Posterior cingulate gyrus (tissue), 11 donors: ENCODE measurements at places on chromosomes 3 and 15.

- peak; percentile 88 for DNase-seq
These were observed 40.8 kb downstream of the KAT2B start for GRCh38 chr3:20080956-20081554.

GRCh38 chr3:15976524-15976923 is 178.7 kb upstream of the ANKRD28 start:
- DNase-seq = no peak

GRCh38 chr15:45572617-45573016 is 14.6 kb upstream of the BLOC1S6 start:
- DNase-seq = no peak

DNA sequence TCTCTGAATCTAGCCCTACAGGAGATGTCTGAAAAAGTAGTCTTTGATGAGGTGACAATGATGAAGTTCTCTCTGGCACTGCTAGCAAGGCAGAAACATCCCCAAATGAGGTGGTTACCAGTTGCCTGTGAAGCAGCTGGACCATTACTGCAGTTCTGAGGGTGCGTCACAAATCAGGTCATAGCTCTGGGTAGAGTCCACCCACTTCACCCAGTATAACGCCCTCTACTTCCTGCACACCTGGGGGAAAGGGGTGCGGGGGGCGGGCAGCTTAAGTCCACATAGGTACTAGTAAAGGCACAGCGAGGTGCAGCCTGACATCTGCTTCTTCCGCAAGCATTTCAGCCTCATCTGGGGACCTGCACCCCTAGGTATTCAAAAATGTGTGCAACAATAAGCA is 13.4 kb upstream of the SATB1 start:
- no peak for DNase-seq

DNA sequence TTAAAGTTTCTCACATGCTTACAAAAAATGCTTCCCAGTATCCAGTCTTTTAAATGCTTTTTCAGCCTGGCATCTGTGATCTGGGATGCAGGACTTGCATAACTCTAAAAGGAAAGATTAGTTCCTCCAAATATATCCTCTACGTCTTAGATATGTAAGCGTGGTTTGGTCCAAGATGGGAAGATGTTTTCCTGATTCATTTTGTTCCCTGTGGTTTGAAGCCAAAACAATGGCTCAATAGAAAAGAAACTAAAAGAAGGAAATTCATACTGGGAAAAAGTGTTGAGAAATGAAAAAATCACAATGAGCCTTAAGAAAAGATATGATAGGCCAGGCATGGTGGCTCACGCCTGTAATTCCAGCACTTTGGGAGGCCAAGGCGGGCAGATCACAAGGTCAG is 1002.8 kb downstream of the NAALADL2 start:
- no peak for DNase-seq

DNA sequence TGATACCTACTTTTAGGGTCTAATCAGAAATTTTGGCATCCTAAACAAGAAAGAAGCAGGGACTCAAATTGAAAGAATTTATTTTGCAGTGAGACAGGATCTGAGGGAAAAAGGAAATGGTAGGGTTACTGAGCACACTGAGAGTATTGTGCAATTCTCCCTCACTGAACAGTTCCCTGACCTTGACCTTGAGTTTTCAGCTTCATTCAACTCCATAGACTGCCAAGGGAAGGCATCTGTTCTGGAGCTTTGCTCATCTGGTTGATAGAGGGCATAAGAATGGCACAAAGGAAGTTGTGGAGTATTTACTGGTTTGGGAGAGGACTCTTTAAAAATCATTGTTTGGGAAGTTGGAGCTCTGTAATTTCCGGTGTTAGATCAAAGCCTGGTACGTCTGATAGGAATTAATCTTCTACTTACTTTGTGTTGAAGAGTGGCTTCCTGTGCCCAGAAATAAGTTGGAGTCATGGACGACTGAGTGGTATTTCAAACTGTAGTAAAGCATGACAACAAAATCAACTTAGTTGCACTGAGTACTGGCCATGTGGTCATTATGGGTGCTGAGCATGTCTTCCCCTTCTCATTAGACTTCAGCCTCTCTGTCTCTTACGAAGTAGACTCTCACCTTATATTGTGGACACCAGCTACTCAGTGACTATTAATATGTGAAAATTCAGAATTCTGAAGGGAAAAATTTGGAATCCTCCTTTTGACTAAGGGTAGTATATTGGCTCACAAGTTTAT is 40.8 kb downstream of the CLDN1 start:
- DNase-seq = no peak

- DNase-seq = peak; percentile 77
These were observed 12.4 kb downstream of the CIB1 start for GRCh38 chr15:90221246-90221900.

DNA sequence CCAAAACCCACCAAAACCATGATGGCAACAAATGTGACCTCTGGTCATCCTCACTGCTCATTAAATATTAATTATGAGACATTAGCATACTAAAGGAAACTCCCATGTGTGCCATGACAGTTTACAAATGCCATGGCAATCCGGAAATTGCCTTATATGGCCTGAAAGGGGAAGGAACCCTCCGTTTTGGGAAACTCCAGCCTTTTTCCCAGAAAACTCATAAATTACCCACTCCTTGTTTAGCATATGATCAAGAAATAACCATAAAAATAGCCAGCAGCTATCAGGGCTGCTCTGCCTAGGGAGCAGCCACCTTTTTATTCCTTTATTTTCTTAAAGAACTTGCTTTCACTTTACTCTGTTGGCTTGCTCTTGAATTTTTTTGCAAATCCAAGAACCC is 992.7 kb downstream of the NTRK3 start:
- DNase-seq = no peak

DNA sequence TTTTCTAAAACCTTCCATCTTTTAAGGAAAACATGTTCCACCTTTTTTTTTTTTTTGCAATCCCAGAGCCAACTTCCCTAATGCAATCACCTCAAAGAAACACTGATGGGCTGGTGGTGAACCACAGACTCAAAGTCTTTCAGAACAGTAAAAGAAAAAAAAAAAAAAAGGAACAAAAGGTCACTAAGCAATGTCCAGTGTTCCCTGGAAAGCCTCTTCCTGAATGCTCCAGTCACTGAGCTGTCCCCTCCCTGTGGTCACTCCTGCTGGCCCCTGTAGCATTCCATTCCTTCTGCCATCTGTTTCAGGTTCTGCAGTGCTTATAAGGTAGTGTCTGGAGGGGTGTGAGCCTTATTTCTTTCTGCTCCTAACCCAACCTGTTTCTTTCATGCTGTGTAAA is 53.3 kb downstream of the AAGAB start:
- no peak for DNase-seq

GRCh38 chr15:66963710-66964109 is 101.7 kb upstream of the SMAD3 start:
- no peak for DNase-seq

DNA sequence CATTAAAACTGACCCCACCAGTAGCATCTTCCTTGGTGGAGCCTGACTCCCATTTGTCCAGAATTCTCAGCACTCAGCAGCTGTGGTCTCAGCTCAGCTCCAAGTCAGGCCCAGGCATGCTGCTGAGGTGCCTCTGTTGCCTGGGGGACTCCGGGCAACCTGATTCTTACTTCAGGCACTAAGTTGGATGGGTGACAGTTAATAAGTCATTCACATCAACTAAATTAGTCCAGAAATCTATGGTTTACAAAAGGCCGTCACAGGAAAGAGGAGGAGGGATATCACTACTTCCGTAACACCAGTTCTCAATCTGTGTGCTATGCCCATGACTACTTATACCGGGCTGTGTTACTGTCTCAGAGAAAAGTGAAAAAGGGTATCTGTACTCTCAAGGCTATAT is 310.2 kb downstream of the SATB1 start:
- DNase-seq = no peak

DNA sequence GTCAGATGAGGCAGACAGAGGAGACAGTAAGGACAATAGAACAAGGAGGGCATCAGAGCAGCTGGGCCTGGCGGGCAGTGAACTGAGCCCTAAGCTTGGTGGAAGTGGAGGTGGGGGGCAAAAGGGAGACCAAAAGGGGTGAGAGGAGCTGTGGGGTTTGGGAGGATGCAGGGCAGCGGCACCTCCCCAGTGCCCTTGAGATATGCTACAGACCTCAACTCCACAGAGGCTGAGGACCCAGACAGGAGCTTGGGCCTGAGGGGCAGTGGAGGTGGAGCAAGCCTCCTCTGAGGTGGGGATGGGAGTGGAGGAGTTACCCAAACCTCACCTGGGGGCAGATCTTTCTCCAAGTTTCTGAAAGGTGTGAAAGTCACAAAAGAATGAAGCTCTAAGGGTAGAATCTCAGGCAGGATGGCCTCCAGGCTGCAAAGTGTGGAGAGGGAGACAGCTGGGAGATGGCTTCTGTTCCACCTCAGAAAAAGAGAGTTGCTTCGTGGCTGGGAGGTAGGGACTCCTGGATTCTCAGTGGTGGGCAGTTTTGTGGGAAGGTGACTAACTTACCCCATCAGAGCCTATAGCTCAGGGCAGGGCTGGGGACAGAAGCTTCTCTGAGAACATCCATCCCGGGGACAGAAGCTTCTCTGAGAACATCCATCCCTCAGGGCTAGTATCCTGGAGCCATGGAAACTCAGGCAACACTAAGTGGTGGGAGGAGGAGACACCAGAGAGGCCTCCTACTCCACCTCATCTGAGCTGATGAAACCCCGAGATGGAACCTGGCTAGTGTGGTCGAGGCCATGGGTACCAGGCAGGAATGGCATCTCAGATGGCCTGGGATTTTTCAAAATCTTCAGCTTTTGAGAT is 2.3 kb upstream of the CLK3 start:
- no peak for DNase-seq

DNA sequence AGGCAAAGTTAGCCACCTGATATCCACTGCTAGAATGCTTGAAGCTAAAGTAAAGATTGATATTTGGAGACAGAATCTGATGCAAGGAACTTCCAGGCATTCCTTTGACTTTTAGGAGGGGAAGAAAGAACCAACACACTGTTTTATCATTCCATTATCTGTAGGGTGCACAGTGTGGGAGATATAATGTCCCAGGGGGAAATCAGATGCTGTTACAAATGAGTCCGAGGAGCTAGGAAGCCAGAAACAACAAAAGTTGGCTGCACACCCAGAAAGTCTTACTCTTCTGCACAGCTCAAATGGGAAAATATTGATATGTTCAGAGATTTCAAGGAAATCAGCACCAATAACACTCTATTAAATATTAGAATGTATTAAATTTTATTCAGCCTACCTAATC is 113.6 kb upstream of the ROBO1 start:
- DNase-seq = no peak

DNA sequence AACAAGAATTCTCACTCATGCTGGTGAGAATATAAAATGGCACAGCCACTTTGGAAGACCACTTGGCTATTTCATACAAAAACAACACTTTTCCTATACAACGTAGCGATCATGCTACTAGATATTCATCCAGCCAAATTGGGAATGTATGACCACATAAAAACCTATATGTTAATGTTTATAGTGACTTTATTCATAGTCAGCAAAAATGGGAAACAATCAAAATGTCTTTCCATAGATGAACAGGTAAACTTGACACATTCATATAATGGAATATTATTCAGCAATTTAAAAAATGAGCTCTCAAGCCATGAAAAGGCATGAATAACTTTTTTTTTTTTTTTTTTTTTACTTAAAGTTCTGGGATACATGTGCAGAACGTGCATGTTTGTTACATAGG is 445.2 kb downstream of the ZBBX start:
- DNase-seq = no peak

GRCh38 chr15:100757661-100758060 is 122.0 kb upstream of the ALDH1A3 start:
- DNase-seq = no peak

DNA sequence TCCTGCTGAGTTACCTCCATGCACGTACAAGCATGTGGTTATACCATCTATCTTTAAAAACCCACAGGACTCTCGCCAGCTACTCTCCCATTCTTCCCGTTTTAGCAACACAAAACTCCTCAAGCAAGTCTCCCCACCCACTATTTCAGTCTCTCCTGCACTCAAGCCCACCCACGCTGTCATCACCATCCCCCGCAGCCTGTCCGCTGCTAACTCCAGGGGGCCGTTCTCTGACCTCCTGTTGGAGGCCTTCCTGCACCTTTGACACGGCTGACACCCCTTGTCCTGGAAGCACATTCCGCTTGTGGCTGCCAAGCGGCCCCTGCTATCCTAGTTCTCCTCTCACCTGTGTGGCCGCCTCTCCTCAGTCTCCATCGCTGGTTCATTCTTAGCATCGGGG is 7.5 kb upstream of the PCSK6 start:
- DNase-seq = no peak

GRCh38 chr3:45545476-45545875 is 49.1 kb upstream of the LIMD1 start:
- DNase-seq = peak; percentile 75

DNA sequence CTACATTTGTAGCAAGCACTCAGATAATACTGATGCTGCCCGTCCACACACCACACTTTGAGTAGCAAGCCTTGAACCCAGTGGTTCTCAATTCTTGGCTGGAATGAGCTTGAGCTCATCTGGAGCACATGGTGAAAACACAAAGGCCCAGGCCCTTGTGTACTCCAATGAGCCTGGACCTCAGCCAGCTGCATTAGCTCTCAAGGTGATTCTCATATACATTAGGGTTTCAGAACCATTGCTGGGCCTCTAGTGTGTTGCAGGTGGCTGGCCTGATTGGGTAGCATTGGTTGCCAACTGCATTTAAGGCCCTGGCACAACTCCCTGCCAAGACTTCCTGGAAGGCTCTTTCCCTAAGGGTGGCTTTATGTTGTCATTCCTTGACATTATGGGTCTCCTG is 23.4 kb upstream of the ZFAND6 start:
- no peak for DNase-seq

GRCh38 chr3:18054625-18055024 is 312.2 kb upstream of the TBC1D5 start:
- no peak for DNase-seq

DNA sequence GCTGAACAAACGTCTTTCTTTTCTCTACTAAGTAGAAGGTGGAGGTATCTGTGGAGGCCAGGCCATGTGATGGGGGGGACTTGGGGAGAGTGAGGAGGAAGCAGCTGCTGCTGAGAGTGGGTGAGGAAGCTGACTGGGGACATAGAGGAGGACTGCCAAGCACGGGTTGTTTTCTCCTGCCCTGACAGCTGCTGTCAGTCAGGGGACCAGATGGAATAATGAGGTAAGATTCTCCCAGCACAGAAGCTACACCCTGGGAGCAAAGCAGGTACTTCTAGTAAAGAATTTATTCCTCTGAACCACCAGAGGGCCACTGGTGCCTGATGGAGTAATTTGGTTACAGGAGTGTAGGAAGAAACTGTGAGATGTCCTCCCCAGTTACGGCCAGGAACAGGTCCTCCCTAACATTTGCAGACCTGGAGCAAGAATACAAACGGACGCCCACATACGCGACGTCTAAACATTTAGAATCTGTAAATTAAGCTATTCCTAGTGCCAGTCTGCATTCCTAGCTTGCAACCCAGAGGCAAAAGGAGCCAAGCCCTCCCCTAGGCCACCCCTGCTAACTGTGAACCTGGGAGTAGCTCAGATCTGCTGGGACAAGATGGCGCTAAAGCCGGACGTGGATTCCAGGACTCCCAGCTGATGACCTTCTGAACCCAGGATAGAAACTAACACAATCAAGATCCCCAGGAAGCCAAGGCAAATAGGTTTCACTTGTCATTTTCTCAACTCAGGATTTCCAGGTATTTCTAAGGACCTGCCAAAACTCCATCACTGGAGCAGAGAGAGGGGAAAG is 14.8 kb downstream of the CRYGS start:
- no peak for DNase-seq
